ENCODE measurements at places on chromosomes 2 and 18.

GRCh38 chr18:3683483-3683882 lies 233.5 kb downstream of the TGIF1 start:
- no peak for DNase-seq

GRCh38 chr2:128306081-128306930 lies 12.4 kb downstream of the HS6ST1 start:
- peak; percentile 84 for DNase-seq

DNA sequence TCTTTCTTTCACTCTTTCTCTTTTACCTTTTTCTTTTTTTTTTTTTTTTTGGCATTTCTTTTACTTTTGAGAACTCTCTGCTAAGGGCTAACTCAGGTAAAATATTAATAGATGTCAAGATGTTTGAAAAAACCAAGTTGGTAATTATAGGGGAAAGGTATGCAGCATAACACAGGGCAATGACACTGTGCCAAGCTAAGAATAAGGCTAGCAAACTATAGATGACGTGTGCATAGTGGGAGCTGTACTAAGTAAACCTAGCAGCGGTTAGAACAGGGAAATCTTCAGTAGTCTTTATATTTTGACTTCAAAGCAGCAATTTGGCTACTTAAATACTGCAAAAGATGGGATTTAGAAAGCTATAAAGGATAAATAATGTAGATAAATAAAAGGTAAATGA lies 415.4 kb upstream of the RGPD4 start:
- DNase-seq: no peak

- DNase-seq: no peak
These were observed 85.4 kb upstream of the EML6 start for GRCh38 chr2:54638103-54638502.

DNA sequence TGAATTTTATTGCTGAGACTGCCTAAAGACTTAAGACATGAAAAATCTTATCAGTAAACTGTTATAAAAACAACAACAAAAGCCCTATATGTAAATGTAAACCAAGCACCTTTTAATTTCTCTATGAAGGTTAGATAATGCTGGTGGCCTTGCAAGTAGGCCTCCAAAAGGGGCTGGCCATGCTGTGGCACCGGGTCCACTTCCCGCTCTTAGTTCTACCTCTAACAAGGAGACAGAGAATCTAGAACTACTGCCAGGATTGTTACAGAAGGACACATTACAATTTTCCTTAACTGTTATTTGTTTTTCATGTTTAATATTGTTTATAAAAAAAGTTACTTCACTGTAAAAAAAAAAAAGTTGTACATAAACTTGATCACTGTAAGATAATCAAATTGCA lies 49.0 kb downstream of the UGP2 start:
- no peak for DNase-seq

- no peak for DNase-seq
These were observed 1229.7 kb upstream of the CRIM1 start for GRCh38 chr2:35125871-35126270.

DNA sequence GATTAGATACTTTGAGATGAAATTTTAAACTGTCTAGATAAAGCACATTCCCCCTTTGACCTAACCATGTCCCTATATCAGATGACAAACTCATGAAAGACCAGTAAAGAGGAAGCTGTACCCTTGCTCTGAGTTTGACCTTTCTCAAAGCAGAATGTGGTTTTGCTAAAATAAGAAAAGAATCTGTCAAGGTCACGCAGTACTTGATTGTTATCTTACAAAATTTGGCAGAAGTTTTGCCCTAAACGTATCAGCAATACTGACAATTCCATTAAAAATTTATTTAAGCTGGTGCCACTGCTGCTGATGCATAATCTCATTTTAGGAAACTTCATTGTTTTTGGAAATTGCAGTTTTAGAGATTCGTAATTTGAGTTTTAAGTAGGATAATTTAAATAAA lies 31.2 kb upstream of the GALM start:
- DNase-seq: no peak

DNA sequence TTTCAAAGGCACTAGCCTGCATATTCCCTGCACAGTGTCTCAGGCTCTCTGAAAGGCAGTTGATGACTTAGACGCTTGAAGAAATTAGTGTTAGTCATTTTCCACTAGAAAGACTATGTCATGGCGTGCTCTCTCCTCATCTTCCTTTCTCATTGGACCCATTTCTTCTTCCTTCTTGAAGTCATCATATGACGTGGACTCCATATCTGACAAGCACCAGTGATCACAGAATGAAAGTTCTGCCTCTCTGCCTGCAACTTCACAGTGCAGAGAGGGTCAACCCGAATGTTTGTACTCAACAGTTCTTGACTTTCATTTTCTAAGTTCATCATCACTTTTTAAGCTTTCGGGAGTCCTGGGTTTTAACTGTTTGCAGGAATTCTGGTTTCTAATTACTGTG lies 63.7 kb upstream of the CYRIA start:
- no peak for DNase-seq

GRCh38 chr2:169562519-169562918 lies 11.1 kb downstream of the FASTKD1 start:
- DNase-seq: no peak

- no peak for DNase-seq
These were observed 83.1 kb downstream of the TMEM182 start for GRCh38 chr2:102844911-102845310.

DNA sequence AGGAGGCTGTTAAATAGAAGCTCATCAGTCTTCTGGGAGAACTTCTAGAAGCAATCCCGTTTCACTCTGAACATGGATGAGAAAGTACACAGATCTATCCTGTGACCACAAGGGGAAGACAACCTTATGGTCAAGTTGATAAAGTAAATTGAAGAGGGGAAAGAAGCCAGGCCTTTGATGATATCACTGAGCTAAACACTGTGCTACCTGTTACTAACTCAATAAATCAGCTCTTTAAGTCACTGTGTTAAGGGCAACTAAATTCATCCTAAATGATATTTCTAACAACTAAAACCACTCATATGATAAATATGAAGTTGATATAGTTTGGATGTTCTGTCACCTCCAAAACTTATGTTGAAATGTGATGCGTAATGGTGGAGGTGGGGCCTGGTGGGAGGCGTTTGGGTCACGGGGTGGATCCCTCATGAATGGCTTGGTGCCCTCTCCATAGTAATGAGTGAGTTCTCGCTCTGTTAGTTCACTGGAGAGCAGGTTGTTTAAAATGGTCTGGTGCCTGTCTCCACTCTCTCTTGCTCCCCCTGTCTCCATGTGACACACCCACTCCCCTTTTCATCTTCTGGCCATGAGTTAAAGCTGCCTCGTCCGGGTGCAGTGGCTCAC lies 23.6 kb downstream of the OLA1 start:
- no peak for DNase-seq

DNA sequence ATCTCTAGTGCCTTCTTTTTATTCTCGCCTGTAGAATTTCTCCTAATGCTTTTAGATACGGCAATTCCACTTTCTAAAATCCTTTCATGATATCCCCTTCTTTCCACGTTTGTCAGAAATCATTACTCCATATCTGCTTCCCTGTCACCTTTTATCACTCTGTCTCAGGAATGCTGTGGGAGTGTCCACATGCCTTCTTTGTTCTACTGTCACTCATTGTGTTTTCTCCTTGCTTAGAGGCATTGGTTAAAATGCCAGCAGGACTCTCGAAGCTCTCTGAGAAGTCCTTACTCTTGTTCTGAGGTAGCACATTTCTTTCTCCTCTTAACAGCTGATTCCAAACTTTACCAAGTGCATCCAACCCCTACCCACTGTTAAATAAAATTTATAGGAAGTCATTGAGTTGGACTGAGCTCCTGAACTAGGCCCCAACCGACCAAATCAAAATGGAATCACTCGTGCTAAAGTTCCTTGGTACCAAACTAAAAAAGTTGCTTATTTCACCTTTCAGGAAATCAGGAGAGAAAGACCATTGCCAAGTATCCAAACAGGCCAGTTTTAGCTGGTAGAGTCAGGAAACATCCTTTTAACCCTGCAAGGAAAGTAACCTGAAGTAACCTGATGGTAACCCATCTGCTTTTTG lies 10.6 kb upstream of the GALNT5 start:
- DNase-seq: no peak

DNA sequence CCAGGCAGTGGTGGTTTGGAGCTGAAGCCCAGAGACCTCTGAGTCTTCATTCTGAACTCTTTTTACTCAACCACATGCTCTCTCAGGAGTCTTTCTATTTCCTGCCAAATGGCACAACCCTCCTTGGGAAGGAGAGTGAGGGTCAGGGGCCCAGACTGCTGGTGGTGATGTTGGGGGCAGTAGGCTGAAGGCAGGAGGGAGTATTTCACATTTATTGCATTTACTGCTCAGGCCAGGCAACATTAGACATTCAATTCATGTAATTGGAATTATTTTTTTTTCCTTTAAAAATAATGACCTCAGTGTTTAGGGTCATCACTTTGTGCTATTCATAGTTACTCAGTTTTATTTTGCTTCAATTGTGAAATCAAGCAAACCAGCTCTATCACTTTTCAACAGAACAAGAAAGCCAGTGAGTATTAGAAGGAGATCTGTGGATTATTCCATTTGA lies 311.3 kb upstream of the NT5C1B start:
- DNase-seq: no peak

DNA sequence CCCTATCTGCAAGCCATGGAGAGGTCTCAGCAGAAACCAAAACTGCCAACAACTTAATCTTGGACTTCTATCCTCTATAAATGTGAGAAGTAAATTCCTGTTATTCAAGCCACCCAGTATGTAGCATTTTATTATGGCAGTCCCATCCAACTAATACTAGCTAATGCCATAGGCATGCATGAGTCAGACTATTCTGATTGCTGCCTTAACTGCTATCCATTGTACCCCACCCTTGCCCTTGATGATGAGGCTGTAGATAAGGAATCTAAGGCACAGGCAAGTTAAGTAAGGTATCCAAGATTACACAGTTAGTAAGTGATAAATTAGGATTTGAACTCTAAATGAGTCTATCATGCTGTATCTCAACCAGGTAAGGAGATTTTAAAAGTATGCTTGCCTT lies 223.0 kb downstream of the UBE2E3 start:
- no peak for DNase-seq
